Melanocyte of skin (primary cell): ENCODE measurements at places on chromosomes 4 and X. TPM values are rescaled to one million over a fixed set of nuclear protein-coding genes. Genes with fewer than 3 reads are reported as not detected.

The MAEA gene
- total RNA-seq: 76.9 and 95.3 TPM in 2 replicates

The BEX5 gene
- total RNA-seq: not detected in 2 replicates

The SPANXN4 gene
- not detected in 2 replicates for total RNA-seq

The PCDH18 gene
- total RNA-seq: under 0.01 and 1.5 TPM in 2 replicates

The TEX11 gene
- under 0.01 TPM in 1 of 2 replicates, not detected in the other for total RNA-seq

The SLC38A5 gene
- total RNA-seq: 0.34 and 1.8 TPM in 2 replicates

The GYG2 gene
- 44.0 and 97.0 TPM in 2 replicates for total RNA-seq

The POU4F2 gene
- total RNA-seq: not detected in 2 replicates

The GNRHR gene
- not detected in 2 replicates for total RNA-seq

The FHIP1A gene
- total RNA-seq: 0.15 TPM in 1 of 2 replicates, not detected in the other

The ARHGAP4 gene
- 2.3 and 2.9 TPM in 2 replicates for total RNA-seq

The STK26 gene
- 20.8 and 22.3 TPM in 2 replicates for total RNA-seq

The ZNF711 gene
- total RNA-seq: 0.15 and 0.33 TPM in 2 replicates

The RBM47 gene
- total RNA-seq: 10.5 and 16.3 TPM in 2 replicates

The LDB2 gene
- 0.33 and 17.1 TPM in 2 replicates for total RNA-seq

The FAM114A1 gene
- total RNA-seq: 93.9 and 121 TPM in 2 replicates

The STPG2 gene
- total RNA-seq: 0.34 and 0.36 TPM in 2 replicates

The DAPP1 gene
- total RNA-seq: not detected in 2 replicates

The KLB gene
- under 0.01 TPM in 1 of 2 replicates, not detected in the other for total RNA-seq

The SRPX2 gene
- total RNA-seq: 7.3 and 11.0 TPM in 2 replicates

The PAGE1 gene
- not detected in 2 replicates for total RNA-seq

The FGFBP2 gene
- total RNA-seq: 0.67 and 2.2 TPM in 2 replicates

The SASH3 gene
- not detected in 2 replicates for total RNA-seq

The VCX2 gene
- total RNA-seq: not detected in 2 replicates

The GABRA4 gene
- not detected in 2 replicates for total RNA-seq

The AMBN gene
- total RNA-seq: not detected in 2 replicates

The CYTL1 gene
- 16.0 and 27.6 TPM in 2 replicates for total RNA-seq

The CTAG1B gene
- not detected in 2 replicates for total RNA-seq

The IL1RAPL1 gene
- 0.34 and 3.3 TPM in 2 replicates for total RNA-seq

The RASL11B gene
- total RNA-seq: 0.36 TPM in 1 of 2 replicates, not detected in the other

The GRIA2 gene
- total RNA-seq: not detected in 2 replicates

The LANCL3 gene
- under 0.01 TPM in 2 replicates for total RNA-seq

The MAGEA6 gene
- not detected in 2 replicates for total RNA-seq

The UCHL1 gene
- total RNA-seq: 214 and 278 TPM in 2 replicates

The PCDH10 gene
- not detected in 2 replicates for total RNA-seq
